ENCODE measurements at places on chromosomes 5 and 9.

- DNase-seq, result no peak
Observed at GRCh38 chr9:116644091-116644688, 42.9 kb upstream of the TRIM32 start.

DNA sequence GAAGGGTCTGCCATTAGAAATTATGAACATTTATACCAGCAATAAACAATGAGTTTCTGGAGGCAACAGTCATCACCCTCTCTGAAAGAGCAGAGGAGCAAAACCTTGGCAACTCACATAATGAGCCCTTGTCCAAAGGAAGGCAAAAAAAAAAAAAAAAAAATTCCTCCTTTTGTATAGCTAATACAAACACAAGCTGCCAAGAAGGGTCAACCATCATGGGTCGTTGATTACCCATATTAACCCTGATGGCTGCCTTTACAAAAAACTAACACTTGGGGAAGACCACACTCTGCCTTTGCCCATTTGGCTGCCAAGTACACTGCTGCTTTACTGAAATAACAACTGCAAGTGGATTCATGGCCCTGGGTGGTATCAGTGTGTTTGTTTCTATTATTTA is 272.7 kb downstream of the ADAMTSL1 start:
- DNase-seq, result no peak

- DNase-seq, result no peak
Observed at GRCh38 chr9:134066526-134066912, 1.3 kb downstream of the BRD3 start.

DNA sequence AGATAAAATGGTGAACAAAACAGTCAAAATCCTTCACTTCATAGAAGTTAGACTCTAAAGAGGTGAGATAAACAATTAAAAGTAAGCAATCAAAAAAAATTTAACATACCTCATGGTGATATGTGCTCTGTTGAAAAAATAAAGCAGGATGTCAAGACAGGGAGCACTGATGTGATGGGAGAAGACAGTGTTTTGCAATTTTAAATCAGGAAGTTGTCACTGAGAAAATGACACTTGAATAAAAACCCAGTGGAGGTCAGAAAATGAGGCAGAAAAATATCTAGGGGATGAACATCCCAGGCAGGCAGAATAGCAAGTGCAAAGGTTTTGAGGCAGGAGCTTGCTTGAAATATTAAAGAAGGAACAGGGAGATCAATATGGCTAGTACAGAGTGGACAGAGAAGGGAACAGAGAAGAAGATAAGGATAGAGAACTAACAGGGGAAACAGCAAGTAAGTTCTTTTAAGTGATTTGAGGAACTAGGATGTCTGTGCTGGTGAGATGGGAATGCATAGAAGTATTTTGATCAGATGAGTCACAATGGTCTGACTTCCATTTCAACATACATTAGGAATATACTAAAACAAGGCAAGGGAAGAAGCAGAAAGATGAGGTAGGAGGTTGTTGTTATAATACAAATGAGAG is 130.4 kb downstream of the CHSY3 start:
- DNase-seq, result no peak

GRCh38 chr5:80193401-80193800 is 62.4 kb downstream of the SERINC5 start:
- DNase-seq, result no peak

Data from stimulated activated CD4-positive, alpha-beta T cell treated with anti-CD3 and anti-CD28 coated beads, Interleukin-1b, Interleukin-23, amount 100 ng/mL, for 1 hour (primary cell).